ENCODE measurements at places on chromosomes 13 and 19.

DNA sequence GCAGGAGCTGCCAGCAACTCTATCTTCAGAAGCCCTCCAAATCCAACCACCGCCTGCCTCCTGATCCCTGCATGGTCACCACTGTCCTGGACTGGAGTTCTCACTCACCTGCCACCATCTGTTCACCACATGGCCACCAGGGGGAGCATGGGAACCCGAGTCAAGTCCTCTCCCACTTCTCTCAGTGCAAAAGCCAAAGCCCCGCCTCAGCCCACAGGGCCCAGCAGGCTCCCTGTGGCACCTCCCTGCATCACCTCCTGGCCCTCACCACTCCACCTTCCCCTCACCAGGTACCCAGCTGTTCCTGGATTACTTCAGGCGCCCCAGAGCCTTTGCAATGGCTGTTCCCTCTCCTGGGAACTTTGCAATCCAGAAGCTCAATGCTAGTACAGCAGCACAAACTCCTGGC lies 5.3 kb downstream of the DHPS start:
- peak; percentile 79 for DNase-seq

DNA sequence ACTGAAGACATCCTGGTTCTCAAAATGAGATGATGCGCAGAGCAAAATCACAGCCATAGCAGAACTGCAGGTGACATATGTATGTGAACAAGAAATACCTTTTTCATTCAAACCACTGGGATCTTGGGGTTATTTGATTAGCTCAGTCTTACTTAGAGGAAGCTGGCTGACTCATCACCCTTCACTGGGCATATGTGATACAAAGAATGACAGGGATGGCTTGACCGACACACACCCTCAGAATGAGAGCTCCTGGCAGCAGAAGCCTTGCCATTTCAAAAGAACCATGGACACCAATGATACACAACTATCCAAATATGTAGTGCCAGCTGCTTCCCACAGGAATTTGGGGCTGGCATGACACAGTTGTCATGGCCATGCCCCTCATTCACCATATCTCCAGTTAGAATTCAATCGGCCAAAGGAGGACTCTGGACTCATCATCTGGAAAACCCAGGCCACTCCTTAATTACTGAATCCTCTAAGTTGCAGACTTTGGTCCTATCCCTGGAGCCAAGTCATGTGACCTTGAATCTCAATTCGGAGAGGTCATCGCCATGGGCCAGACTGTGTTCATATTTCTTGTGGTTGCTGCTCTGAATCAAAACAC lies 115.8 kb downstream of the KATNAL1 start:
- DNase-seq = peak; percentile 56

DNA sequence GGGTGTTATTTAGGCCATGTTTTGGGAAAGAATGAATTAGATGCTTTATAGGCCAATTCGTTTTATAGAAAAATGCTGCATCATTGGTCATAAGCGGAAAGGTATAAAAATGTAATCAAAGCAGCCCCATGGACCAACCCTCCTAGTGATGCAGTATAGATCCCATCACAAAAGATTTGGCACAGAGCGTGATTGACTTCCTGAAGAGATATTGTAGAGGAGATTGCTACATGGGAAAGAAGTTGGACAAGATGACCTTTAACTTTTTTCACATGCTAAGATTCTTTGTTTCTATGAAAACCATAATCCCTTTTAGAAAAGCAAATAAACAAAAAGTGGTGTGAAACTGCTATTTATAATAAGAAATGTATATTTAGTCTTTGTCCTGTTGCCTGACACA lies 136.5 kb upstream of the FNDC3A start:
- no peak for DNase-seq

DNA sequence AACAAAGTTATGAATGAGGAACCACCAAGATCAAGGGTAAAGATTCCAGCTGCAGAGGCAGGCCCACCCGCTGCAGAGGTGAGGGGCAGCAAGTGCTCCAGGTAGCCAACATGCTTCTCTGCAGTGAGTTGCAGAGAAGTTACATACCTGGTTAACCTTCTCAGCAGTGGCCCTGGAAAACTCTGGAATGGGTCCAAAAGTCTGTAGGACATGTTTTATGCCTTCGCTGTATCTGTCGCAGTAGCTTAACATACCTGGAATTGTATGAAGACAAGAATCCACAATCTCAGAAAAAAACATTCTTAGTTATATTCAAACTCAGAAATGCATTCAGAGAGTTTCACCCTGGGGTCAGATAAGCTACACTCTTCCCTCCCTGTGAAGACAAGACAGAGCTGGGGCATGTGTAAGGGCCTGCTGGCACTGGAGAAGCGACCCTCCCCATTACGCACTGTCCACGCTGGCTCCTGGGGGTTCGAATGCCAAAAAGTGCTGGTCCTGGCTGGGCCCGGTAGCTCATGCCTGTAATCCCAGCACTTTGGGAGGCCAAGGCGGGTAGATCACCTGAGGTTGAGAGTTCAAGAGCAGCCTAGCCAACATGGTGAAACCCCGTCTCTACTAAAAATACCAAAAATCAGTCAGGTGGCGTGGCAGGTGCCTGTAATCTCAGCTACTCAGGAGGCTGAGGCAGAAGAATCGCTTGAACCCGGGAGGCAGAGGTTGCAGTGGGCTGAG lies 121.0 kb downstream of the CRYL1 start:
- no peak for DNase-seq

- DNase-seq = peak; percentile 21
Observed at GRCh38 chr13:27203854-27204253, 32.2 kb upstream of the USP12 start.

DNA sequence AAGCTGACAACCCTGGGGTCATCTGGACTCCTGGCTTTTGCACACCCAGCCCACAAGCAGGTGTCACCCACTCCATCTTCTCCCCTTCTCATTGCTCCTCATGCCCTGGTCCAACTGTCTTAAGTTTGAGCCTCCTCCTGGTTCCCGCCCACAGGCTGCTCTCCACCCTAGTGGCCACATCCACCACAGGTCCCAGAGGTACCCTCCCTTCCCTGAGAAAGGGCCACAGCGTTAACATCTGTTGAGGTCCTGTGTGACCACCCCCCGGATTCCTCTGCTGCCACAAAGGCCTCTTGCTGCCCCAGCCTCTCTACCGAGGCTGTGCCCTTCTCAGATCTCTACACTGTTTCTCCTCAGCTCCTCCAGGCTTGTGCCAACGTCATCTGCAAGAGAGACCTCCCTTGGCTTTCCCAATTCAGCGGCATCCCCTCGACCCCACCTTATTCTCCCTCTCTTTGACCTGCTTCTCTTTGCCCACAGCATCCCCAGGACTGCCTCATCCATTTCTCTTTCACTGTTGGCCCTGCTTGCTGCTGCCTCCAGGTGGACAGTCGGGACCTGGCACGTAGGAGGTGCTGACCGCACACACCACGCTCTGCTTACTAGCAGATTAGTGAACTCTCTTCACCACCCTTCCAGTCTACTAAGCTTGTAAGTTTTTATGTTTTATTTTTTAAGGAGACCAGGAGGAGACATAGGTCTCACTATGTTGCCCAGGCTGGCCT lies 33.3 kb downstream of the SUGP2 start:
- DNase-seq = no peak

DNA sequence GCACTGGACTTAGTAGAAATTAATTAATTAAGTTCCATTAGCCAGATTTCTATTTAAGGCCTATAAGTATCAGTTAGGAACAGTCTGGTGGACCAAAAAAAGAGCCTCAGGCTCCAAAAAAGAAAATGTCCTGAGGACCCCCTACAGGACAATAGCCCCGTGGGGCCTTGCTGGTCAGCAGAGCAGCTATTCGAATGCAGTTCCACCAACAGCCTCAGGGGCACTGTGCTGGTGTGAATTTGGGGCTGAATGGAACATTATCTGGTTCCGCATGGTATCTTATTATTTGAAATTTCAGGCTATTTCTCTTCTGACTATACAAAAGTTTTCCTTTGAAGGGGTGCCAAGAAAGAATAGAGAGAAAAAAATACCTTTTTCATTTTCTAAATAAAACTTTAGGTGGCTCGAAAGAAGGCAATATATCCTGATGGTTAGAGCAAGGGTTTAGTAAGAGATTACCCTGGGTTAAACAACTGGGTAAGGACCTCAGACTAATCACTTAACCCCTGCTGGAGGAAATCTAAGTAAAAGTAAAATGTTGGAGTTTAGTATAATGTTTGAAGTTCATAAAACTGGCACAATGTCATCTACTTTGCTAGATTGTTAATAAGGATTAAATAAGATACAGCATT lies 147.2 kb downstream of the MIPEP start:
- DNase-seq = peak; percentile 20

DNA sequence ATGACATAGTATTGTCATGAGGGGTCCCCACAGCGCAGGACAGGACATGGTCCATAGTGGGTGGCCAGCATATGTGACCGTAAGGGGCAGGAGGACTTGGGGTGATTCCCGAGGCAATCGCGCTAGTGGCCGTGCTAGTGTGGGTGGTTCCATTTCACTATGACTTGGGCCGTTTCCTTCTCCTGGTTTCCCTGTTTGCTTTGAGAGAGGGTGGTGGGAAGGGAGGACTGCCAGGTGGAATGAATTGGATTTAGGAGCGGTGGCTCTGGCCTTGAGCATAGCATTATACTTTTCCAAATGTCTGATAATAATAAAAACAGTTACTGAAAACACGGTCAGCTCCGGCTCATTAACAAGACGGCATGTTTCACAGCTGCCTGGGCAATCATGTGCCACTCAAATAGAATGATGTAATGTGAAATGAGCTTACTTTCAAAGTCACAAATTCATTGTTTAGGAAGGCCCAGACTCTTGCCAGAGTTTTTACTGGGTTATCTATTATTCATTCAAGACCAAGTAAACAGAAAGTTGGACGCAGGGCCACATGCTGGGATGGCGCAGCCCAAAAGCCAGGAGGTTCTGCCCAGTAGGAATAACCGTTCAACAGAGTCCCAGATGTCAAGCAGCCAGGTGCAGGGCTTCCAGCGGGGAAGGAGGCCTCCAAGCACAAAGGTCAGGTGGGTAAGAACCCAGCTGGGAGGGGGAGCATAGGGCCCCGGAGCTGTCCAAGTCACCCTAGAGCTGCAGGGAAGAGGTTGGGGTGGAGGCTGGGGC lies 19.6 kb upstream of the SLC15A1 start:
- no peak for DNase-seq

All from EL (cell line).